ENCODE measurements at places on chromosomes 12 and 14.

GRCh38 chr14:88775532-88775931 is 17.2 kb downstream of the EML5 start:
- no peak for DNase-seq

GRCh38 chr12:25975682-25976081 is 17.2 kb downstream of the RASSF8 start:
- DNase-seq = no peak

DNA sequence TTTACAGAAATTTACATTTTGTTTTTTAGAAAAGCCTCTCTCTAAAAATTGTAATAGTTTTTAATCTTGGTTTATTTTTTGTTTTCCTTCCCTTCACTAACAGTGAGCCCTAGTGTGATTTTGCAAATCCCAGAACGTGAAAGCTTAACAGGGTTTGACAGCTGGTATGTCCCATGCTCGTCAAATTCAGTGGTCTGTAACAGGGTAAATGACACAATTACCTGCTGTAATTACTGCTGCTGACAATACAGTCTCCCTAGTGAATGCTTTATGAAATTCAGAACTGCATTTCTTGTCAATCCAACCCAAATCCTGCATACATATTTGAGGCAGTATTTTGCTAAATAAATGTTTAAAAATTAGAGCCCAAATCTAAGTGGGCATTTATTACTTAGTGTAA is 249.2 kb downstream of the NELL2 start:
- no peak for DNase-seq

DNA sequence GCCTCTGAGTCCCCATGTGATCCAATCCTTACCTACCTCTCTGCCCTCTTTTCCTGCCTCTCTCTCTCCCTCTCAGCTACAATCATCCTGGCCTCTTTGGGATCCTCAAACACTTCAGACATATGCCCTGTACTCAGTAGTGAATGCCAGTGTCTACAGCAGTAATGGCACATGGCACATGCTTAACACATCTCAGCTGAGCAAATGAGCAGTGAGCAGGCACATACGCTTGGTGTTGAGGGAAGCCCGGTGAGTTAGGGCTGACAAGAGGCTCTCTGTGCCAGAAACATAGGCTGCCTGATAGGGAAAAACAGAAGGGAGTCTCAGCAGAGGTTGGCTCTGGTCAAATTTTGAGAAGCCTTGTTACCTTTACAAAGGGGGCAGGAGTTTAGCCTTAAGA is 409.1 kb downstream of the TMEM132D start:
- DNase-seq = no peak

DNA sequence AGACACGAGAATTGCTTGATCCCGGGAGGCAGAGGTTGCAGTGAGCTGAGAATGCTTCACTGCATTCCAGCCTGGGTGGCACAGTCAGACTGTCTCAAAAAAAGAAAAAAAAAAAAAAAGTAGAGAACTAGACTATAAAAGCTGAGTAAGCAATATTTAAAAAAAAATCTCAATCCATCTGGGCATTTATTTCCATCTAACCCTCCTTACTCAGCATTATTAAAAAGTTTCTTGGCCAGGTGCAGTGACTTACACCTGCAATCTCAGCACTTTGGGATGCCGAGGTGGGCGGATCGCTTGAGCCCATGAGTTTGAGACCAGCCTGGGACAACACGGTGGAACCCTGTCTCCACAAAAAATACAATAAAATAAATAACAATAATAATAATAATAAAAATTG is 4.5 kb downstream of the SUPT16H start:
- DNase-seq = no peak

DNA sequence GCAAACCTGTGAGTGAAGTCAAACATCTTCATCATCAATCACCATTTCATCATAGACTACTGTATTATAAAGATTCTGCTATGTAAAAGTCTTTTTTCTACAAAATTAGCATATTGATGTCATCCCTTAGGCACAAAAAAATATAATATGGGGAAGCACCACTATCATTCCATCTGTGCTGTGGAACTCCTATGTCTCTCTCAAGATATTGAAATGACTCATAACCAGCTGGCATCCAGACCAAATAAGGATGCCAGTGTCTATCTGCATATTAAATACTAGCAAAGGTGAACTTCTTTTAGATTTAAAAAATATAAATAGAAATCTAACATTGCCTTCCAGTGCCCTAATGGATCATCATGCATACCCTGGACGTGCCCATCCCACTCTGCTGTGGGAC is 17.9 kb upstream of the DCAF5 start:
- DNase-seq = no peak

DNA sequence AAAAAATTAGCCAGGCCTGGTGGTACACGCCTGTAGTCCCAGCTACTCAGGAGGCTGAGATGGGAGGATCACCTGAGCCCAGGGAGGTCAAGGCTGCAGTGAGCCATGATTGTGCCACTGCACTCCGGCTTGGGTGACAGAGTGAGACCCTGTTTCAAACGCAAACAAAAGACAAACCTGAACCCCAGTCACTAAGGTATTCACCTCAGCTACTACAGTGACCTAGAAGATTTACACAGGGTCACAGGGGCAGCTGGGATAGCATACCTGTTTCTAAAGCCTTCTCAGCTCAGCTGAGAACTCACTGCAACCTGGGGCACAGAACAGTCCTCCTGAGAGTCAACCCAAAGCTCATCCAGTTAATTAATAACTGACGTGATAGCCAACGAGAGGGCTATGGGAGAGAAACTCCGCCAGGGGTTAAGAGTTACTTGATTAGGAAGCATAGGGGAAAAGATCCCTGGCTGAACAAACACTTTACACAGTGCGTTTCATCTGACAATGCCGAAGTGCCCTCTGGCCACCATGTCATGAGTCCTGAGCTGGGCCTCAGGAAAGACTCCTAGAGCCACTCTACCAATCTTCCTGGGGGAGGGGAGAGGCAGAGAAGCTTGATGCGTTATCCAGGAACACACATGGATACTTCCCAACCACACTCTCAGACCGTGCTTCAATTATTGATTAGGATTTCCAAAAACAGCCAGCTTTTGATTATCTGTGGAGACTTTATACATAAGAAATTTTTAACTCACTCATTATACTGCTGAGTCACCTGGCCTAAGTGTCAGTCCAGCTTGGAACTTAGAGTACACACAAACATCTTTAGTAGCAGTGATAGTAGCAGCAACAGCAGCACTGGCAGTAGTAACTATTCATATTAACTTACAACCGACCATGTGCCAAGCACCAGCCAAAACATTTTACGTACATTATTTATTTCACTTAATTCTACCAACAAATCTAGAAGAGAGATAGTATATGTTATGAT is 48.2 kb downstream of the FOXN3 start:
- no peak for DNase-seq

DNA sequence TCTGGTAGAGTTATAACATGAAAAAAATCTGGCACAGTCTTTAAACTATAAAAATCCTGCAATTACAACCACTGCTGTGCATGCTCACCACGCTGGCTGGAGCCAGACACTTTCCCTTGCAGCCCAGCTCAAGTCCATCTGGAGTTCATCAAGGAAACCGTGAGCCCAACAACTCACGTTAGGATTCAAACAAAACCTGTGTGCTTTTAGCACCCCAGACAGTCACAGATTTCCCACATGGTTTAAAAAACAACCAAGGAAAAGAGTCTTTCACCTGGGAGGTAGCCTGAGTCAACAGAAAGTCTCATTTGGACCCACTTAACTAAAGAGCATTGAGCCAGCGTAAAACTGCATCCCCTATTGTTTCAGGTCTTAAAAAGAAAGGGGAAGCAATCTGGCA is 4.7 kb downstream of the LRIG3 start:
- no peak for DNase-seq

DNA sequence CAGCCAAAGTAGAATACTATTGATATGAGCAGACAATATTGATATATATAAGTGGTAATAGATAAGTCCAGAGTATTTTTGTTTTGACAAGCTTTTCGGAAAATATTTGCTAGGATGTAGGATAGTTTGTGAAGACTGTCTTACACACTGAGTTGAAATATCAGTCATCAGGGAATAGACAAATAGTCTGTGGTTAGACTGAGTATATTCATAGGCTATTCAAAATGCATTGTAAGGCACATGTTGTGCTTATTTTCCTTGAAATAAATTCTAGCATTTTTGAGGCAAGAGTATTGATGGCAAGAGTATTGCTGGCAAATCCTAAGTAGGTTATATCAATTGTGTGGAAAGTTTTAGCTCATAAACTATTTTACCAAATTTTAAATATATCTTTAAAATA is 201.1 kb downstream of the LRIG3 start:
- DNase-seq = no peak

GRCh38 chr12:112121780-112122565 is 3.4 kb upstream of the TRAFD1 start:
- DNase-seq = no peak

DNA sequence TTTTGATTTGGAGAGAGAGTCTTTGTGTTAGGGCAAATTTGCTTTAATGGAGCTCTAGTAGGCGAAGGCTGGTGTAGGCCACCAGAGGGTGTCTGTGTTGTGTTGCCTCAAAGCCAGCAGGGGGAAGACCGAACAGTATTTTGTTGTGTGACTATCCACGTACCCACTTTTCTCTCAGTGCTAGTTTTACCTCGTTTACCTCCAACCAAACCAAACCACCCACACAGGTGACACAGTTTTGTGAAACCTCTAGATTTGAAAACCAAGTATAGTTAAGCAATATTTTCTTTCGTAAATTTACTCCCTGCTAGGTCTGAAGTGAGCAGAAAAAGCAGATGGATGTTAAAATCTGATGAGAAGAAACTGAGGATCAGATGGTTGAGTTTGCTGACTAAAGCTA is 36.3 kb upstream of the NPFF start:
- no peak for DNase-seq

All from T-helper 2 cell (primary cell).